ENCODE measurements at places on chromosomes 13 and 19.

DNA sequence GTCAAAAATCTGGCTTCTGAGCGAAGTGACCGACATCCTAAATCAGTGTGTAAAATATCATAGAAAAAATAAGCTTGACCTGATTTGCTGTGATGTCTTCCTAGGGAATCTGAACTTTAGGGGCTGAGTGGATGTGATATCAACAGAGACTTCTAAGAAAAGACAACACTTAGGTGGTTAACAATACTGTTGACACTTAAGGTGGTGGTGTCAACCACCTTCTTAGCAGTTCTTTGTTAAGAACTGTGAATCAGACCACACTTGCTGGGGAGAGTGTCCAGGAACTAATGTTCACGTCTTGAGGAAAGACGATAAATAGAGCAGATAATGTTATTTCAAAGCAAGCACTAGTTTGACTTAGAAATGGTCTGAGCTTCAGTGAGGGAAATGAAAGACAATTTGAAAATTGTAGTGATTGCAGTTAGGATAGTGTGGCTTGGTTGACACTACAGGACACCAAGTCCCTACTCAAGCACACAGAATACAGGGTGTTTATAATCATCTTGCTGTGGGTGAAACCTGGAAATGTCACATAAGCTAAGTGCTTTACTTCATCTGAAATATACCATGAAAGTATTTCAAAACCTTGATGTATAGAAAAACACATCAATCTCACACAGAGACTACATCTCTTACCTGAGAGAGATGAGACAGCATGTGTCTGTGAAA is 1936.5 kb downstream of the PCDH9 start:
- no peak for DNase-seq

DNA sequence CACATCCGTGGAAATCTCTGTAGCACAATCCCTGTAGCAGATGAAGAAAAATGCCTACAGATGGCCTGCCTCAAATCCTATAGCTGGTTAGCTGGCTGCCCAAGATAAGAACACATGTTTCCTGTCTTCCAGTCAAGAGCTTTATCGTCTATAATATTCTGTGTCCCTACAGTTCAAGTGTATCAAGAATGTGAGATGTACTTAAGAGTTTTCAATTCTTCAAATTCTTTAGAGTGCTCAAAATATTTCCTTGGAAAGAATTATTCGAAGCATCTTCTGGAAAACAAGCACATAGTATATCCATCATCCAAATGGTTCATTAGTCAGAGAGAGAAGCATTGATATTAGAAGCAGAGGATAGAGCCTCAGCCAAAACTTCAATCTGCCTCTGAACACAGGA is 239.8 kb downstream of the COG6 start:
- DNase-seq = no peak

DNA sequence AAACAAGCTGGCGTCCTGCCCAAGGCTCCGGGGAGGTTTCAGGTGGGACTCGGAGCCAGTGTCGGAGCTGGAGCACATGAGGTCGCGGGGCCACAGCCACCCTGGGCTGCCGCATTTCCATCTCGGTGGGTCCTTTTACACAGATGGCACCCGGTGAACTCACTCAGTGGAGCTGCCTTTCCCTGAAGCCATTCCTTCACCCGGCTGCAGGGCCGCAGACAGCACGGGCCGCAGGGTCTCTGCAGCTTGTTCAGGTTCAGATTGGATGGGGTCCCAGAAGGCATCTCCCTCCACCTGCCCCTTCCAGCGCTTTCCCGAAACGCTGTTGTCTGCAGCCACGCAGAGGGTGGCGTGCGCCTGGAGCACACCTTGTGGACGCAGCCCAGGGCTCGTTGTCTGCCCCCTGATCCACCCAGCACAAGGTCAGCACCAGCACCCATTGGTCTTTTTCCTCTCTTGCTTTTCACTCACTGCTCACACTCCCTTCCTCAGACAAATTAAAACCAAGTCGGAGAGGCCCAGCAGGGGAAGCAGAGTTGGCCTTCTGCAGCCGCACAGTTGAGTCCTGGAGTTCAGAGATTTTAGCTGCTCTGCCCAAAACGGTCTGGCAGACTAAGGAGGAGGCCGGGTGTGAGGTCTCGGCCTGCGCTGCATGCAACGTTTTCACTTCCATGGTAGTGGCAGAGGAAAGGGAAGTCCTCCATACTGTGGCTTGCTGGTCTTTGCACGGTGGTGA is 18.1 kb downstream of the MCF2L start:
- no peak for DNase-seq

DNA sequence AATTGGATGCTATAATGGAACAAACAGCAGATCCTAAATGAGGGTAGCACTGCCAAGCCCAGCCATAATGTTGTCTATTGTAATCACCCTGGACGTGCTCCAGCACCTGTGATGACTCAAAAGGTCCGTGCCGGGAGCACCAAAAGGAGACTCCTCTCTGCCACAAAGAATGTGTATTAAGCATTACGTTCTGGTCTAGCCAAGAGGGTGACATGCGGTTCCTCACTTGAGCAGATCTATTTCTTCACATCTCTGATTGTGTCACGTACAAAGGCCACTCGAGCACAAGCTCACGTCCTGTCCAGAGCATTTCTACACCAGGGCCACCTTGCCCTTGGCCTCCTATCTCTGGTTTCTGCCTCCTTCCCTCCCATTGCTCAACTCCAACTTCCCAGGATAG is 219.9 kb upstream of the IRS2 start:
- DNase-seq = no peak

- no peak for DNase-seq
Measured at GRCh38 chr13:37418490-37418889, 180.1 kb downstream of the POSTN start.

DNA sequence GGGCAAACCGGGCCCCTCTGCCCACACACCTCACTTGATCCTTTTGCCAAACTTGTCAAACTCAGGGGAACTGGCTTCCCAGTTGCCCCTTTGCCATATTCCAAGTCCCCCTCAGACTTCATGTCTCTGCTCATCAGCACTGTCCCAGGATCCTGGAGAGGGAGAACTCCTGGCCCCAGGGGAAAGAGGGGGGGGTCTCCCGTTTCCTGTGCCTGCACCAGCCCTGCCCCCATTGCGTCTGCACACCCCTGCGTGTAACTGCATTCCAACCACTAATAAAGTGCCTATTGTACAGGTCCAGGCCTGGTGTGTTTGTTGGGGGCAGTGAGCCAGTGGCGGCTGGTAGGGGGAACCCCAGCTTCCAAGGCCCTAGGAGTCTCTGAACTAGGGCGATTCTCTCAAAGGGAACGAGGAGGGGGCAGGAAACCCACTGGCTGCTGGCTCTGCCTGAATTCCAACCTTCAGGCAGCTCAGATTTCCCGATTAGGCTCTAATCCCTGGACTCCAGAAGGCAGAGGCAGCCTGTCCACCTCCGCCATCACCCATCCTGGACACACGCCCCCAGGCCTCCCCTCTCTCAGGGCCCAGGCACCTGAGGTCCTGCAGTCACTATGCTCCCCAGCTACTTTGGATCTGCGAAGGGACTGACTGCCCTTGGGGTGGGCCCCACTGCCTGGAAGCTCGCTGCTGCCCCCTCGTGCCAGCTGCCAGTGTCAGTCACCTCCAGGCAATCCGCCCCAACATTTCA is 9.7 kb upstream of the ILF3 start:
- peak; percentile 77 for DNase-seq

- DNase-seq = no peak
Measured at GRCh38 chr13:46071590-46072249, 19.2 kb upstream of the ZC3H13 start.

DNA sequence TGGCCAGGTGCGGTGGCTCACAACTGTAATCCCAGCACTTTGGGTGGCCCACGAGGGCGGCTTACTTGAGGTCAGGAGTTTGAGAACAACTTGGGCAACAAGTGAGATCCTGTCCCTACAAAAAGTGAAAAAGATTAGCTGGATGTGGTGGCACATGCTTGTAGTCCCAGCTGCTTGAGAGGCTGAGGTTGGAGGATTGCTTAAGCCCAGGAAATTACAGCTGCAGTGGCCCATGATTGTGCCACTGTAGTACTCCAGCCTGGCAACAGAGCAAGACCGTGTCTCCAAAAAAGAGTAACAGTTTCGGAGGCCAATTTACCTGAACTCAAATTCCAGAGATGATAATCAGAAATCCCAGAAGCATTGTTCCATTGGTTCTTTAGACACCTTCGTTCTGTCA is 4.4 kb downstream of the ZNF473 start:
- no peak for DNase-seq

DNA sequence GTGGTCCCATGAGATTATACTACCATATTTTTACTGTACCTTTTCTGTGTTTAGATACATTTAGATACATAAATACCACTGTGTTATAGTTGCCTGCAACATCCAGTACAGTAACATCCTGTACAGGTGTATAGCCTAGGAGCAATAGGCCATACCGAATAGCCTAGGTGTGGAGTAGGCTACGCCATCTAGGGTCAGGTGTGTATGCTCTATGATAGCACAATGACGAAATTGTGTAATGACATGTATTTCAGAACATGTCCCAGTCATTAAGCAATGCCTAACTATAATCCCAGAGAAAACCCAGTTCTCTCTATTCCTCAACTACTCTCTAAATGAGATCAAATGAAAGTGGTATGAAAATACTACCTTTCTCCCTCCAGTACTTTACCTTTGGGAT is 3.9 kb downstream of the SLC25A15 start:
- DNase-seq = no peak

DNA sequence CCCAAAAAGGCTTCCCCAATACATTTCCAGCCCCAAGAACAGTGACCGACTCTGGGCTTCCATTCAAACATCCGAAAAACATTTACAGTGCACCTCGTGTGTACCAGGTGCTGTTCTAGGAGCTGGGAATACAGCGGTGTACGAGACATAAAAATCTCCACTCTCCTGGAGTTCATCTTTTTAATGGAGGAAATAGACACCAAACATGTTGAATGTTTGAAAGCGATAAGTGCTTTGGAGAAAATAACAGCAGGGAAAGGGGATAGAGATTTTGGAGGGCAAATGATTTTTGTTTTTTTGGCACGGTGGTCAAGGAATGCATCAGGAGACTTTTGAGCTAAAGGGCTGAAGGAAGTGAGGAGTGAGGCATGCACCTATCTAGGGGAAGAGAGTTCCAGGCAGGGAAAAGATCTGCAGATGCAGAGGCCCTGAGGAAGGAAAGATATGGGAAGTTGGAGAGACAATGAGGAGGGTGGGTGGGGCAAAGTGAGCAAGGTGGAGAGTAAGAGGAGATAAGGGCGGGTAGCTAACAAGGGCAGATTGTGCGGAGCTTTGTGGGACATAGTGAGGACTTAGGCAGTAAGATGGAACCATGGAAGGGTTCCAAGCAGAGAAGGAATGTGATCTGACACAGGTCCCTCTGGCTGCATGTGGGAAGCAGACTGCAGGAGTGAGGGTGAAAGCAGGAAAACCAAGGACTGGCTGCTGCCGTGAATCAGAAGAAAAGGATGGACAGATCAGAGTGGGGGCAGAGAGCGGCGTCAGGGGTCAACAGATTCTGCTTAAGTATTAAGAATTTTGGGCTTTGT is 703 bp upstream of the FBL start:
- no peak for DNase-seq

Data from T-helper 17 cell (primary cell).